CD4-positive, alpha-beta T cell treated with Interleukin-2 at 100 ng/mL for 4 hours (primary cell): ENCODE measurements at places on chromosomes 2 and 18.

GRCh38 chr2:13581471-13581870, 864.7 kb downstream of the TRIB2 start:
- DNase-seq: no peak

GRCh38 chr2:10242998-10243925, 59.4 kb upstream of the HPCAL1 start:
- DNase-seq: no peak

DNA sequence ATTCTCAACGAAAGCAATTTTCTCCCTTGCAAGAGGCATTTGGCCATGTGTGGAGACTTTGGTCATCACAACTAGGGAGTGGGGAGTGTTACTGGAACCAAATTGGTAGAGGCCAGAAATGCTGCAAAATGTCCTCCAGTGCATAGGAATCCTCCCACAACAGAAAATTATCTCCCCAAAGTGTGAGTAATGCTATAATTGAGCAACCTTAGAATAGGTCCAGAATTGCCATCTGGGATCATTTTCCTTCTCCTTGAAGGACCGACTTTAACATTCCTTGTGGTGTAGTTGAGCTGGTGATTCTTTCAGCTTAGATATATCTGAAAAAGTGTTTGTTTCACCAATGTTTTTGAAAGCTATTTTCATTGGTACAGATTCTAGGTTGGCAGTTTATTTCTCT, 111.2 kb upstream of the SMIM21 start:
- no peak for DNase-seq

- DNase-seq: no peak
These were observed 148.8 kb downstream of the WDSUB1 start for GRCh38 chr2:159137511-159138241.

DNA sequence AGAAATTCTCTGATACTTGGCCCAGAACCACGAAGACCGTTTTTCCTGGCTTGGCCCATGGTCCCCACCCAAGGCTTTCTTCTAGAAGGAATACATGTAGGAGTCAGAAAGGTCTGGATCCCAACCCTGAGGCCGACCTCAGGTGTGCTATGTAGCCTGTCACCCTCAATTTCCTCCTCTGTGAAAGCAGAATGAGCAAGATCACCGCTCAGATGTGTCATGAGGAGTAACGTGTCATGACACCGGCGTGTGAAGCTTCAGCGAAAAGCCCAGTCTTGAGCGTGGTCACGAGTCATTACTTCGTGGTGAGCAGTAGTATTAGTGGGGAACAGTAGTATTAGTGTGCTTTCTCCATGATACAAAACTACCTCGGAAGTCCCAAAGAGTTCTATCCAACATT, 103.4 kb downstream of the ALPK2 start:
- no peak for DNase-seq

DNA sequence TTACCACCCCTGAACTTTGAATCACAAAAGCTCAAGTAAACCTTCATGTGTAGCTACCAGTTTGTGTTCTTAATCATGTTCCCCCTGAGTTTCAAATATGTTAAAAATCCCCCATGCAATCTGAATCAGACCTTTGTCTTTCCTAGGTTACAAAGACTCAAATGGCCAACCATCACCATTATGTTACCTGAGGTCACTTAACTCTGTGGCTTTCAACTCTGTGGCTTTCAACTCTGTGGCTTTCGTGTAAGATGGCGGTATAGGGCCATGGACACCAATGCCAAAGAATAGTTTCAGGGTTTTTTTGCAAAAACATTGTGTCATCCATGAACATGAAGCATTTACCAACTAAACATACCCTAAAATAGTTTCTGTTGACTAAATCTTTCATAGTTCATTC, 6.7 kb downstream of the ERMN start:
- no peak for DNase-seq

GRCh38 chr2:170587117-170587516, 128.0 kb upstream of the SP5 start:
- no peak for DNase-seq

DNA sequence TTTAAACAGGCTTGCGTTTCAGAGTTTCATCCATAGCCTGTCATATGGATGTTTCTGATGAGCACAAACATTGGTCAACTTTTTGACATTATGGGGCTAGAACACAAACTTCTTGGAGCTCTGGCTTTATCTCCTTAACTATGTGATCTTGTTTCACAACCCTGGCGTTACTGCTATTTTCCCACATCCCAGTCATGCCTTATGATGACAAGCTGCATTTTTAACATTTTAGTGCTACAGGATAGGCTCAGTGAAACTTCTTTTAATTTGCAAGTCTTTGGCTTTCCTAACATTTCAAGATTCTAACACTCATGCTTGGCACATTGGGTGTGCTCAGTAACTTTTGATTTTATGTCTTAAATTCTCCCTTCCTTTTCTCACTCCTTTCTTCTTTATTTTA, 21.0 kb upstream of the PDE1A start:
- no peak for DNase-seq

DNA sequence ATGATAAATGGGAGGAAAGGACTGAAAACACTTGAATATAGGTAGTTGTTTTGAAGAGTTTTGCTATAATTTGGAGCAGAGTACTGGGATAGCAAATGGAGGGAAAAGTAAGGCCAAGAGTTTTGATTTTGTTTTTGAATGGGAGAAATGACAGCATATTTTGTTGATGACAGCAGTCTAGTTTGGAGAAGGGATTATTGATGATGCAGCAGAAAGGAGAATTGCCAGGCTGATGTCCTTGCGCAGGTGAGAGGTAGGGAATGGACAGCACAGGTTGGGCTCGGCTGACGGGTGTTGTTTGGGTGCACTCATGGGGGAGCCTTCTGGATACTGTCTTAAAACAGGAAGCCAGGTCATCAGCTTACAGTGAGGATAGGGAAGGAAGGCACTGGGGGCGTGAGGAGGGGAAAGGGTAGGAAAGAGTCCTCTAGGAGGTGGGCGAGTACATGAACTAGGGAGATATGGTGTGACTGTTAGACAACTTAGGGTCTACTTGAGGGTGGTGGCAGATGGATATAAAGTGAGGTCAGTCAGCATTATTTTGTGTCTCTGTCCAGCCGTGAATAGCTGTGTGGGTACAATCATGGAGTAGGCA, 10.4 kb downstream of the NCAPH start:
- no peak for DNase-seq

DNA sequence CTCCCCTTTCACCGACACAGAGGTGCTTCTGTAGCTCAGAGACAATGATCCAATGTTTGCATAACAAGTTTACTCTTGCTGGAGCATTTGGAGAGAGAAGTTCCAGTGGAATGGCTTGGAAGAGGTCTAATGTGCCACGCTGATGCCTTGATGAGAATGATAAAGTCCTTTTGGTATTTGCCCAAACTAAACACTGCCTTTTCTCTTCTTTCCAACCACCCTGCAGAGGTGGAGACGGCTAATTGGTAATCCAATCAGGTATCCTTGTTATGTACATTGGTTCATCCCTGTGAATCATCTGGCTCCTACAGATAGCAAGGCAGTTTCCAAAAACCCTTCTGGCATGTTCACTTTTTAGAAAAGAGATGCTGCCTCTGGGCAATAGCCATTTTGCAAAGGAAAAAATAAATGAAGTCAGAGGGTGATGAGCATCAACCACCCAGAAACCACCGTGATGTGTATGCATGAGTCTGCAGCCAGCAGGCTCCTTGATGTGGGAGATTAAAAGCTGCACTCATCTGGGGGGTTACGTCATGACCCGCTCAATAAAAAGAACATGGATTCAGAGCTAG, 40.6 kb downstream of the KIAA2012 start:
- no peak for DNase-seq

DNA sequence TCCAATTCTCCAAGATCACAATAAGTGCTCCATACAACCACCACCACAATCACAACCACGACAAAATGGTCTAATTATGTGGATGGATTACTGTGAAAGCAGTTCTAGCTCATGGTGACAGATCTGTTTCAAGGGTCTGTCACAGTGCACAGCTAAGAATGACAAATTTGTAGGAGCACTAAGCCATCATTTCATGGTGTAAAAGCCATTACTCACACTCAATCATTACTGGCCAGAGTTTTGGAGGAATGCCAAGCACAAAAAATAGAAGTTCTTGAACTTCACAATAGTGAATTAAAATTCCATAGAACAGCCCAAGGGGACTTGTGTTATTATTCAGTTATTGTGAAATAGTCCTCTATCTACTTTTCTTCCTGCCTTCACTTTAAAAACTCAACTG, 2.3 kb downstream of the CPS1 start:
- no peak for DNase-seq

DNA sequence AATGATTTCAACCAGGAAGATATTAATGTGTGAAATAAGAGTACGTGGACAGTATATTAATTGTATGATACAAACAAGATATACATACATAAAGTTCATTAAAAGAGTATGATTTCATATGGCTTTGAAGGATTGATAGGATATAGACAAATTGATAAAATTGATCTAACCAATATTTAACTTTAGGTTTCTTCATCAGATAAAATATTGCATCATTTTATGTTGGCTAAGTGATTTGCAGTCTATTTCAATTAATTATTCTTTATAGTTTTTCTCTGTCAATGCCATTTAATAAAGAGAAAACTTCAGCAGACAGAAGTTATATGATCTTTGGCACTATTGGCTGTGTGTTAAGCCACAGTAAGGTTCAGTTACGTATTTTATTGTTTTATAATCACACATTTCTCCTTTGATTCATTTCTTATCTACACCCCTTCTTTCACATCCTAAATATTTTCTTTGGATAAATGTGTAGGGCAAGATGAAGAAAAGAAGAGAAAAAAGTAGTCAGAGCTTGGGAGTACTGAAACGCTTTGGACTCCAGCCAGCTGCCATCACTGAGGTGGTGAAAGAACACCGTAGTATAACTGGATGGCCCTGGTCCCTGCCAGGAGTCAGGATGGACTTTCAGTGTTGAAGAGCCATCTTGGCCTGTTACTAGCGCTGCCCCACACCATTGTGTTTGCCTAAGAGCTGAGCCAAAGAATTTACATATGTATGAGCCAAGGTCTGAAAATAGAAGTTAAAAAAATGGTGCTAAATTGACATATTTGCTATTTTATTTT, 9.8 kb upstream of the CPS1 start:
- DNase-seq: no peak

DNA sequence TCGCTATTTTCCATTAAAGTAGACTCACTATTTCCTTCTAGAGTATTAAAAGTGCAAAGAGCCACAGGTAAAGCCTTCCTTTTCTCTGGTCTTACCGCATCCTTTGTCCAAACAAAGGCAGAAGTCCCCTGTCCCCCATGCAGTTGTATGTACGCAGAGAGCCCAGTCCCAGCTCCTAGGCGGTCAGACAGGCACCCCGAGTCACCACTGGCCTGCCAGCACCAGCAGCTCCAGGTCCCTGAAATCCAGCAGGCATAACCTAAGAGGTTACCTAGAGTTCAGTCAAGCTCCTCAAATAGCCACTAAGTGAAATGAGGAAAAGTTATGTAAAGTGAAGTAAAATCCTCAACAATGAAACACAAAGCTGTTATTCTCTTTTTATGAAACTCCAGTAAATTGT, 60.4 kb upstream of the TWIST2 start:
- DNase-seq: no peak

- DNase-seq: no peak
These were observed 393.7 kb upstream of the RAB6C start for GRCh38 chr2:129585760-129586159.

DNA sequence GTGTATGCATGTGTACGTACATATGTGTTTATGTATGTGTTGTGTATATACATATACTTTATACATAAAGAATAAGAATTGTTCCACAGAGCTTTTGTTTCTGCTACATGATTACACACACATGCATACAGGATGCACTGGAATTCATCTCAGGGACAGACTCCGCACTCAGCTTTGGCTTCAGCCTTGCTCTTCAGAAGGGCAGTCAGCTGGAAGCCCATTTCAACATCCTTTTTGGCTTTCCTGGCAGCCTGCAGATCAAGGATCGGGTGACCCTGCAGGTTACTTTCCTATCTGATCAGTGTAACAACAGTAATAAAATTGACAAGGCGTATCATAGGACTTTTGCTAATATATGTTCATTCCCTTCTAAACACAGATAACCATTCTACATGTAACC, 144.1 kb upstream of the COPS8 start:
- no peak for DNase-seq

DNA sequence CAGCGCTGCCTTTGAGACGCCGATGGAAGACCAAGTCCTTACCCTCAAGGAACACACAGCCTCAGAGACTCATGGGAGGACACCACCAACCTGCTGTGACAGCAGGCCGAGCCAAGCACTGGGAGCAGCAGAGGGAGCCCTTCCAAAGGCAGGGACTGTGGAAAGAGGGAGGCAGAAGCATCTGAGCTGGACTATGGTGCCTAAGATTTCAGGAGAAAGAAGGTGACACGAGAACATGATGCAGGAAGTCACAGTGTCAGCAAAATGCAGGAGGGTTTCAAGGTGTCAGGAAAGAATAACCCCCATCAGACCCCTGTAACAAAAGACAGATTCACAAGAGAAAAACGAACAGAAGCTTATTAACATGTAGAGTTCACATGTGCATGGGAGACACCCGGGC, 24.2 kb upstream of the COX7A2L start:
- no peak for DNase-seq

GRCh38 chr2:171317492-171318125, 116.2 kb downstream of the METTL8 start:
- no peak for DNase-seq

DNA sequence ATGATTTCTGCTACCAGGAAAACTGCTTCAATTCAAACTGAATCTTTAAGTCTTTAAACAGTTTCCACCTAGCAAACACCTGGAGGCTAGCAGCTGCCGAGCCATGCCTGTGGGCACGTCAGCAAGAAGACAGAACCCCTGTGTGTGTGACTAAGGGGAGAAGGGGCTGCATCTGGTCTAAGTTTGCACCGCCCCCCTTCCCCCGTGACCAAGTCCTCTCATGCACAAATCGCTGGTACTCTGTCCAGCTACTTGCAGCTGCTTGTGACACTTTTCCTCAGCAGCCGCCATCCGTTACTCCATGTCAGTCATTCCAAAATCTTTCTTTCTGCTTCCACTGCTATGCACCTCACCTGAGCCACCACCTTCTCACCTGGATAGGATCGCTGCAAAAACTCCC, 355.0 kb downstream of the SS18 start:
- DNase-seq: no peak

- no peak for DNase-seq
These were observed 615.1 kb downstream of the IRS1 start for GRCh38 chr2:226184540-226184939.

- no peak for DNase-seq
These were observed 101.8 kb downstream of the CD226 start for GRCh38 chr18:69845593-69846506.
